Activated CD4-positive, alpha-beta T cell treated with anti-CD3 and anti-CD28 coated beads for 48 hours (primary cell): ENCODE measurements at places on chromosomes 5 and 9.

DNA sequence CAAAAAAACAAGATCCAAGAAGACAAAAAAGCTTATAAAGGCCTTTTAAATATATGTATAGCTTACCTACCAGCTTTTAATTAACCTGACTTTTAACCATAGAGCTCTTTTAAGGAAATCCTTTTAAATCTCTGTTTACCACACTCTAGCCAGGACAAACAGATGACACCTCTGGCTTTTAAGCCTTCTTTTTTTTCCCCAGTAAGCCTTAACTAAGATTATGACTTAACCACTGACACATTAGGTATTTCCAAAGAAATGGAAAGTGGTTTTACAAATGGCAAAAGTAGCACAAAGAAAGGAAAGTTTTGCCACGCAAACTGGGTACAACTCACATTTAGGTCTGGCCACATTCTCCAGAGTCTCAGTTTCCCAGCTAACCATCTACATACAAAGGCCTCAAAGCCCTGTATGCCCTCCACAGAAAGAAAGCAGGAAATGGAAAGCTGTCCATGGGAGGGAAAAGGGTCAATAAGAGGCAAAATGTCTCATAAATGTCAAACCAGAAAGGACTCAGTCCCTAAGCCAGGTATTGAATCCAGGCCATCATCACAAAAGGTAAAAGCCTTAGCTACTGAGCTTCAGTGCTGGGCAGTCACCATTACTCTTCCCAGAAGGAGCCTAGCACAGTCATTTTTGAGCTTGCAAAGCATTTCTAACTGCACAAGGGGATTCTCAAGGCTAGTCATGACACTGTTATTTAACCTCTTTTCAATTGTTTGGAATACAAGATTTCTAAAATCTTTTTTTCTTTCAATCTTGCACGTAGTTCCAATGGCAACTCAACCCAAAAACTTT, 19.7 kb downstream of the TMEM161B start:
- no peak for DNase-seq

GRCh38 chr5:147693233-147693632, 89.3 kb downstream of the JAKMIP2 start:
- DNase-seq: no peak

GRCh38 chr5:170372971-170373370, 16.2 kb downstream of the KCNMB1 start:
- no peak for DNase-seq

DNA sequence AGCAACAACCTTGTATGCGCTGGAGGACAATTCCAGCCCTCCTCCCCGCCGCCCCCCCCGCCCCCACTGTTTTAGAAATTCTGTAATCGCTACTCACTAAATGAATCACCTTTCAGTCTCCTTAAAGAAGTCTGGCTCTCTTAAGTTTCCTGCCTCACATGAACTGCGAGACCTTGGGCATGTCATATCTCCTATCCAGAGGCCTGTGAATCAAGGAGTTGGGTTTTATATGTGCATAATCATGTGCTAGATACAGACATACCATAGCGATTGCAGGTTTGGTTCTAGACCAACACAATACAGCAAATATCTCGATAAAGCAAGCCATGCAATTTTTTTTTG, 337 bp upstream of the DMAC1 start:
- DNase-seq: no peak

DNA sequence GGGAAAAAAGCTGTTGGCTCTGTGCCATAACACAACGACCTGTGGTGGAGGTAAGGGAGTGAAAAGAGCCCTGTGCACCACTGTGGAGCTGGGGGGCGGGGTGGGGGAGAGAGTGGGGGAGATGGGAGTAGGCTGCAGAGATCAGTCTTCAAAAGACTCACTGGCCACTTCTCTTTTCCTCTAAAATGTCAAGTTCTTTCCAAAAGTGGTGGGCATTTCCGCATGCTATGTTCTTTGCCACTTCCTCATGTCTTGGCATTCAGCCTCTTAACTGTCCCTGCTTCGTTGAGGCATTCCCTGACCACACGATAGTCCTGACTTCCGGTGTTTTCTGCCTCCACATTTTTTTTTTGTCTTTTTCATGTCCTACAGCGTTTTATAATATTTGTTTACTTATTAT, 2.4 kb upstream of the PPP2R2B start:
- DNase-seq: no peak

GRCh38 chr9:18905028-18905882, 127.8 kb downstream of the SAXO1 start:
- no peak for DNase-seq

GRCh38 chr9:129070696-129071525, 10.0 kb upstream of the DOLPP1 start:
- DNase-seq: no peak

GRCh38 chr9:28034242-28034641, 461.0 kb upstream of the C9orf72 start:
- no peak for DNase-seq

GRCh38 chr9:91047993-91048607, 246.5 kb downstream of the SYK start:
- DNase-seq: peak; percentile 69
